ENCODE measurements at places on chromosomes 12 and 14. TPM values are rescaled to one million over a fixed set of nuclear protein-coding genes. Genes with fewer than 3 reads are reported as not detected.

The OR10G3 gene
- total RNA-seq: not detected

The COQ10A gene
- 14.6 TPM for total RNA-seq

DNA sequence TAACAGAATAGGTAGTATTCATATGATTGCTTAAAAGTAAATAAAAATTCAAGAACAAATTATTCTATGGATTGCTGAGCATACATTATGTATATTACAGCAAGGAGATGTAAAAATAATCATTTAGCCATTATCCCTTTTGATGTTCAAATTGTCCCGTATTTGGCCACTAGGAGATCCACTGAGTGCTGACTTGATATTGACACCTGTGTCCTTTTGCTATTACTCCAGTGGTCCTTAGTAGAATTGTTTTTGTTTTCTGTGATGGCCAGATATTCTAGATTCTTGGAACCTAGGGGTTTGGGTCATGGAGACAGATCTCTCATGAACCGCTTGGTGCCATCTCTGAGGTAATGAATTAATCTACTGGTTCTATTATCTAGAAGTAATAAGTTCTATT, 16.8 kb downstream of the ERO1A start:
- DNase-seq: no peak

The BTBD7 gene
- 30.5 TPM for total RNA-seq

GRCh38 chr14:21518725-21519124, 7.4 kb downstream of the SALL2 start:
- no peak for DNase-seq

DNA sequence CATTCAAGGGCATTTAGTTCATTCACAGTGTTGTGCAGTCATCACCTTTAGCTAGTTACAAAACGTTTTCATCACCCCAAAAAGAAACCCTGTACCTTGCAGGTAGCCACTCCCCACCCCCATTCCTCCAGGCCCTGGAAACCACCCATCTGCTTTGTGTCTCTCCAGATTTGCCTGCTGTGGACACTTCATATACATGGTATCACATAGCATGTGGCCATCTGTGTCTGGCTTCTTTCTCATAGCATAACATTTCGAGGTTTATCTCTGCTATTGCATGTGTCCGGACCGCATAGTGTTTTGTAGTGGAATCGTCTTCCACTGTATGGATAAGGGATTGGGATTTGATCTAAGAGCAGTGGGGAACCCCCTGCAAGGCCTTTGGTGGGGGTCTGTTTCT, 143.1 kb downstream of the AACS start:
- DNase-seq: no peak

DNA sequence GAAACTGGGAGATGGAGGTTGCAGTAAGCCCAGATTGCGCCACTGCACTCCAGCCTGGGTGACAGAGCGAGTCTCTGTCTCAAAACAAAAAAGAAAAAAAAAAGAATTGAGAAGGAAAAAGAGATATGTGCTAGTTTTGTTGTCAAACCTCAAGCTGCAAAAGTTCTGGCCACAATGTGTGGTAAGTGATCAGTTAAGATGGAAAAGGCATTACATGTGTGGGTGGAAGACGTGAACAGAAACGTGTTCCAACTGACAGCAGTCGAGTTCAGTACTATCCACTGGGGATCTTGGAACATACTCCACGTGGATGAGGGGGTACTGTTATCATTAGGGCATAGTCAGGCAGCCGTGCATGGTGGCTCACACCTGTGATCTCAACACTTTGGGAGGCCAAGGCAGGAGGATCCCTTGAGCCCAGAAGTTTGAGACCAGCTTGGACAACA, 17.3 kb downstream of the GPR68 start:
- no peak for DNase-seq

The PPFIA2 gene
- total RNA-seq: 23.0 TPM

DNA sequence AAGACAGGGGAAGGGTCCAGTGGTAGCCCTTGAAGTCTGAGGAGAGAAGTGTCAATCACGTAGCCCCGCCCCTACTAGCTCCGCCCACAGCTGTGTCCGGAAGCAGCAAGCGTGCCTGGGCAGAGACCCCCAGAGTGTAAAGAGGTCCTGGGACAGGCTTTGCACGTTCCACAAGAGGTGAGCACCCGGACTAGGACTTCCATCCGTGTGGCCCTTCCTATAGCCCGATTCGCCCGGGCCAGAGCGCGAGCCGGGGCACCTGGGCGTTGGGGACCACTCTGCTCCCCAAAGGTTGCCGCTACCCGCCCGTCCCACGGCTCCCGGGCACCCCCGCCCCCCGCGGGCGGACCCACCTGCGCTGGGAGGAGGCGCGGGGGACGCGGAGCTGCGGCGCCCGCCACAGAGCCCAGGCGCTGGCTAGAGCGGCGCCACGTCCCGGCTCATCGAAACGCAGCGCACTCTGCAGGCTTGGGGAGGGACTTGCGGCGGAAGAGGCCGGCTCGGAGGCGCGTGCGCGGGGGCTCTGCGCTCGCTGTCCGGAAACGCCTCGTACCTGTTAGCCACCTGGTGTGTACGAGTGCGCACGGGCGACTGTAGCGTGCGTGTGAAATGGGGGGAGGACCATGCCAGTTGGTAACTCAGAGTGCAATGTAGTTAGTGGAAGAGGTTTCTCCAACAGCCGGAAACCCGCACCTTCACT, at the start of gene RABGGTA:
TSS of gene RABGGTA (minus strand) at position 464 of the 700 bp plus-strand sequence. CDS start 482 bp downstream, outside the sequence.
- peak; percentile 21 for DNase-seq

GRCh38 chr14:41457393-41457792, 149.3 kb upstream of the LRFN5 start:
- no peak for DNase-seq

GRCh38 chr14:77786148-77786547, 13.8 kb upstream of the ADCK1 start:
- DNase-seq: no peak

DNA sequence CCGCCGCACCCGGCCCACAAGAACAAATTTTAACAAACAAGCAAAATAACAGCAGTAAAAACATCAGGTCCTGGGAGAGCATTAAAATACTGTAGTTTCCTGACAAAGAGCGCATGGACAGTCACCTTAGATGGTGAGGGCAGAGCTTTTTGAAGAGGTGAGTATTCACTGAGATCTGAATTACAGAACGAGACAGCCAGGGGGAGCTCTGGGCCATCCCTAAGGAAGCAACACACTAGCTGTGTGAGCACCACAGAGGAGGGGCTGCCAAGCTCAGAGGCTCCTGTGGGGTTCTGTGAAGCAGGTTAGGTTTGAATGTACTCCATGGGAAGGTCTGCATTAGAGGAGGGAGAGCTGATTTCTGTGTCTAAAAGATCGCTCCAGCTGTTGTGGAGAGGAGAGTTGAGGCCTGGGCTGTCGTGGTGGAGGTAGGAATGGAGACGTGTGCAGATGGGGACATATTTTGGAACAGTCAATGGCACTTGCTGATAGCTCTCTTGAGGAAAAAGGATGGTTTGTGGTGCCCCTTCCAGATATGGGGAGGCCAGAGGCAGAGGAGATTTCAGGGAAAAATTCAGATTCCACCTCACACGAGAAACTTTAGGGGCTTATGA, 72.9 kb downstream of the TRAFD1 start:
- no peak for DNase-seq

DNA sequence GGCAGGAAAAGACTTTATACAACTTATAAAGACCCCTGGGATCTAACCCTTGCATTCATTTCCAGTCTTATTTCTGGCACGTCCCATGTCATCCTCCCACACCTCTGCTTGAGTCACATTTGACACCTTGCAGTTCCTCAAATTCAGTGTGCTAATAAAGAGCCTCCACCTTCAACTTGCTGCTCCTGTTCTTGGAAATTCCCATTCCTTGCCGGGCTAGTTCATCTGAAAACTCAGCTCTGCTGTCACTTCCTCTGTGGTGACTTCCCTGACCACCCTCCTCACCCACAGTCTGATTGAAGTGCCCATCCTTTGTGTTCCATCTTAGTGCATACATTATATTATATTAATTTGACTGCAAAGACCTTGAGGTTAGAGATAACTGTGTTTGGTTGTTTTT, 37.4 kb upstream of the PSMA6 start:
- no peak for DNase-seq

DNA sequence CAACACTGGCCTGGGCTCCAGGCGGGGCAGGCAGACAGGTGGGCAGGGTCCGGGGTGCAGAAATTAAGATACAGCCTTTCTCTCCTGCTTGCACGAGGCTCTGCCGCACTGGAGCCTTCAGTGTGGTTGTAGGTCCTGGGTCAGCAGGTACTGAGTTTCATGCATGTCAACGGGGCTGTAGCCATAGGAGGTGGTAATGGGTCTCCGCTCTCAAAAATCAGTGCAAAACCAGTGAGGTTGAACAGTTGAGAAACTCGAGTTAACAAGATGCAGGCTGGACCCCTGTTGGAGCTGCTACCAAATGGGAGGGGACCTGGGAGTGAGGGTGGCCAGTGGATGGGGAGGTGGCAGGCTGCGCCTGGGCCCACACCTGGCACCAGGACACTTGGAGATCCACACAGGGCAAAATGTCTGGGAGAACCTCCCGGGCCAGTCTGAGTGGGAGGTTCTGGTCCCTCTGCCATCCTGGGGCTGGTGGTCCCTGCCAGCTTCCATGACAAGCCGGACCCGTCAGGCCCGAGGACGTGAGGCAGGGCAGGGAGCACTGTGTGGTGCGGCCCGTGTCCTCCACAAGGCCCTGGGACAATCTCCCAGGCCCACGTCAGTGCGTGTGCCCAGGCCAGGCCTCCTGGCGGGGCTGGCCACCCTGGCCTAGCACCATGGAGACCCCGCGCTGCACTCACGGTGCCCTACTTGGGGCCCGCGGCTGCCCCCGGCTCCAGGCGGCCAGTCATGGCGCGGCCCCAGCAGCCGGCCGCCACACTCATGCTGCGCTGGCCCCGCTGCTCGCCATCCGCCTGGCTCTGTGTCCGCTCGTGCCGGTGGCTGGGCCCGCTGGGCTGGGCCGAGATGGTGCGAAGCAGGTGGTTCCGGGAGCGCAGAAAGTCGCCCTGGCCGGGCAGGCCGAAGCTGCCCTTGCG, 5.1 kb downstream of the ARL6IP4 start:
- DNase-seq: no peak

- no peak for DNase-seq
Measured at GRCh38 chr14:61417883-61418455, 96.6 kb downstream of the PRKCH start.

The DLGAP5 gene
- total RNA-seq: not detected

- DNase-seq: no peak
Measured at GRCh38 chr12:92398565-92399309, 253.1 kb upstream of the BTG1 start.

DNA sequence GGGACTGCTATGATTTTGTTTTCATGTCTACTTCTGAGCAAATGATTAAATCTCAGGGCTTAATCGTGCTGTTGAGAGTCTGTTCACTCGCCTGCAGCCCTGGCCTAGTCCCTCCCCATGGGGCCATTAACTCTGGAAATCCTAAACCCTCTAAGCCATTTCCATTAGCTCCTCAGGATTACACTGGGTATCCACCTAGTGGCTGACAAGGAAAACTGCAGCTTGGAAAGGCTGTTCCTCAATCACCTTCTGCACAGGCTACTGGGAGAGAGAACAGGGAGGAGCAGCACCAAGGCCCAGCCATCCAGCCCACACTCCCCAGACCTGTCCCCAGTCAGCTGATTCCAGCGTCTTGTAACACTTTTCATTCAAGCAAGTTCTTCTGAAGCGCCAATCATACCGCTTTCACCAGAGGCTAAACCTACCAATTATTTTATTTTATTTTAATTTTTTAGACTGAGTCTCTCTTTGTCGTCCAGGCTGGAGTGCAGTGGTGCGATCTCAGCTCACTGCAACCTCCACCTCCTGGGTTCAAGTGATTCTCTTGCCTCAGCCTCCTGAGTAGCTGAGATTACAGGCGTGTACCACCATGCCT, 48.7 kb downstream of the NEUROD4 start:
- DNase-seq: no peak

The RAD51AP1 gene
- not detected for total RNA-seq

GRCh38 chr14:50871228-50871627, 625 bp upstream of the ABHD12B start:
- no peak for DNase-seq

The RALGAPA1 gene
- 88.0 TPM for total RNA-seq

DNA sequence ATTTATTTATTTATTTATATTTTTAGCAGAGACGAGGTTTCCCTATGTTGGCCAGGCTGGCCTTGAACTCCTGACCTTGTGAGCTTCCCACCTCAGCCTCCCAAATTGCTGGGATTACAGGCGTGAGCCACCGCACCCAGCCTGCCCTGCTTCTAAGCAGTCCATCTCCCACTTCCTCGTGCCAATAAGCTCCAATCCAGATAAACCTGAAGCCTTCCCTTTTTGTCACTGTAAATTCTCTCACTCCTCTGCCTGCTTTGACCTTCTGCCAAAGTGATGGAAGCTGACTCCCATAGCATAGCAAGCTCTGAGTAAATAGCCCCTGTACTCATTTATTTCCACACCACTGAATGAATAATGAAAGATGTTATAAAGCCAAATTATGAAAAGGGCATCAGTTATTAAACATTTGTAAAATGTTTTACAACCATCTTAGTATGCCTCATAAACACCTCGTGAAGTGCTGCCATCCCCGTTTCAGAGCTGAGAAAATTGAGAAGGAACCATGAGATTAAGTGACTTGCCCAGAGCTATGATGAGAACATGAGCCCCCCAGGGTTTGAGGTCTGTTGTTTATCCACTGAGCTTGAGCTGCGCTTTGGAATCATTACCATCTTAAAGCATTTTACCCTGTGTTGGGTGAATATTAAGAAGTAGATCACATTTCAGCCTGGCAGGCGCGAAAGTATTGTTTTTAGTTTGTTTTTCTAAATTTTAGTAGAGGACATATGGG, 30.4 kb downstream of the MANSC1 start:
- no peak for DNase-seq

GRCh38 chr12:117140397-117141096, 41.3 kb upstream of the TESC start:
- DNase-seq: no peak

DNA sequence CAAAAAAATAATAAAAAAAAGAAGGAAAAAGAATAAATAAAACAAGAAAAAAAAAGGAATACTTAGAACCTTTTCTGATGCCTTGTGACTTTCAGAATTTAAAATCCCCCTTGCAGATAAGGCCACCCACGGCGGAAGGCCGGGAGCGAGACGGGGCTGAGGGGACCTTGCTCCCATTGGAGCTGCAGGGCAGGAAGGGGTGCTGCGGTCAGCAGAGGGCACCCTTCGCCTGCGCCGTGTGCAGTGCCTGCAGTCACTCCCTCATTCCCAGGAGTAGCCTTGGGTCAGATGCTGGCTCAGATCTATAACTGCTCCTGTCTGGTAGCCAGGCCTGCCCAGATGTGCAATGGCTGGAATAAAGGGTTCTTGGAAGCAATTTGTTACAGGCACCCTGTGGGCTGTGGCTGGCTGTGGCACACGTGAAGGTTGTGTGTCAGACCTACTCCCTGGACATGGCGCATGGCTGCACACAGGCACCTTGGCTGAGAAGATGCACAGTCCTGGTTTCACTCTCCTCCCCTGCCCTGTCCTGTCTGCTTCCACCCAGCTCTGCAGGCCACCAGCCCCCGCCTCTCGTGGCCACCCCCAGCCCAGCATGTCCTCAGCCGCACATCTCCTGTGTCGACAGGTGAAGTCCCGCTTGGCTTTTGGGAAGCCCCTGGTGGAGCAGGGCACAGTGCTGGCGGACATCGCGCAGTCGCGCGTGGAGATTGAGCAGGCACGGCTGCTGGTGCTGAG, 13.4 kb upstream of the ALDH2 start:
- no peak for DNase-seq

Measured in thoracic aorta (tissue), 2 donors.